ENCODE measurements at places on chromosomes 5 and 9.

GRCh38 chr9:131732636-131733289 lies 7.1 kb downstream of the RAPGEF1 start:
- DNase-seq = no peak

GRCh38 chr9:91247278-91247677 lies 114.4 kb downstream of the AUH start:
- no peak for DNase-seq

DNA sequence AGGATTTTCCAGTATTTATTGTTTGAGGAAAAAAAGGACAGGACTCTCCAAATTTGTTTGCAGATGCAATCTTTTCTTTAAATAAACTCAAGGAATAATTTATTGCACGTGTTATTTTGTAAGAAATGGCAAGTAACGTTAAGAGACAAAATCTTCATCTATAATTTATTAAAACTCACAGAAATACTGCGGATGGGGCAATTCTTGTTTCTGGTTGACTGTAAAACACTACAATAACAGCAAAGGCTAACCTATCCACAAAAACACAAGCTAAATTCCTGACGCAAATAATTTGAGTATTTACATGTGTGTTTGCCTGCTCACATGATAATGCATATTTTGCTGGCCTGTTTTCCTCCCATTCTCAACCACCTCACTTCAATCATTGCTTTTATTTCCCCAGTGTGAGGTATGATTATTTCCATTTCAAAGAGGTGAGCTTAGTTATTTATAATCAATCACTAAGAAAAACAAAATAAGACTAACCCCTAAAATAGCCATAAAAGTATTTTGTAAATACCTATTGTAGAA lies 619.4 kb downstream of the PDE4D start:
- DNase-seq = no peak

GRCh38 chr5:43658509-43658908 lies 55.5 kb downstream of the NNT start:
- DNase-seq = peak; percentile 45

DNA sequence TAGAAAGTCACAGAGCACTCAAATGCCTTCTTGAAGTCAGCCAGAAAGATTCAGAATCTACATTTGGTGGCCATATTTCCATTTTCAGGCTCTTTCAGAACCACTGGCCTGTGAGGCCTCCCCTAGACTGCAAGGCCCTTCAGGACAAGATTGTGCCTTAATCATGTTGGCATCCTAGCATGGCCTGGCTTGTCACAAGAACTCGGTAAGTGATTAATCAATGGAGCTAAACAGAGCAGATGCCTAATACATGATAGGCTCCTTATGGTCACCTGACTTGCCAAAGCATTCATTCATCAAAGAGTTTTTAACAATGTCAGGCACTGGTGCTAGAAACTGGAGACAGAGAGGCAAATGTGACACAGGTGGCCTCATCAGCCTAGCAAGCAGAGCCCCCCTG lies 70.3 kb downstream of the PGM5 start:
- no peak for DNase-seq

Data from AG08395 (cell line).